ENCODE measurements at places on chromosomes 5 and 9.

DNA sequence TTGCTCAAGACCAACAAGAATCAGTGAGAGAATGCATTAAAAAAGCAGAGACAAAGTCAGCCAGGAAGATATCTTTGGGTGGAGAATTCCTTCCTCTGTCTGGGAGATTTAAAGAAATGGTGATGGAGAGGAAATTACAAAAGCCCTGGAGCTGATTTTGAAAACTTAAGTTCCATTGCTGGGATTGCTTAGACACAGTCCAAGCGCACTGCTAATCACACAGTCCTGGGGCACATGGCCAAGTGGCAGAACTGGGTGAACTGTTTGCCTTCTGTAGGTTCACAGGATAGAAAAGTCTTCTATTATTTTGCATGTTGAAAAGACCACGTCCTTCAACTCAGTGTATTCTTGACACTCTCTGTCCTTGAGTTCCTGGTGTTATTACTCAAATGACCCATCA is 284.9 kb upstream of the FBXL7 start:
- DNase-seq = no peak

- DNase-seq = no peak
Observed at GRCh38 chr9:99062549-99062948, 42.4 kb upstream of the TGFBR1 start.

GRCh38 chr9:18159254-18159653 is 314.7 kb upstream of the ADAMTSL1 start:
- no peak for DNase-seq

GRCh38 chr9:90927496-90927895 is 125.9 kb downstream of the SYK start:
- DNase-seq = no peak

GRCh38 chr5:124981901-124982300 is 235.5 kb upstream of the ZNF608 start:
- no peak for DNase-seq

DNA sequence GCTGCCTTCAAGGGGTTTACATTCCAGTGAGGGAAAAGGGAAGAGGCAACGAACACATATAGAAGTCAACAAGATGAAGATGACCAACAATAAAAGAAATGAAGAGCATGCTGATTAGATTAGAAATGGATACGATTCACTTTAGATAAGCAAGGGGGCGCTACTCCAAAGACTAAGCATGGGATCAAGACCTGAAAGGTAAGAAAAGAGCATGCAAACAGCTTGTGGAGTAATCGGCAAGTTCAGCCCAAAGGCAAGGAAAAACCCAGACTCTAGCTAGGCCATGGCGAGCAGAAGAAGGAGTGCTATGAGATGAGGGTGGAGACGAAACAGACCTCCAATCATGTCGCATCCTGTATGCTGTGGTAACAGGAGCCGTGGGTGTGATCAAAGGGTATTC is 124.4 kb downstream of the FANCC start:
- no peak for DNase-seq

Data from amniotic stem cell (primary cell).